HEK293T (cell line): ENCODE measurements at places on chromosomes 2 and 18.
A peak's percentile ranks its signal among the peaks of the same experiment; 100 is the strongest.

DNA sequence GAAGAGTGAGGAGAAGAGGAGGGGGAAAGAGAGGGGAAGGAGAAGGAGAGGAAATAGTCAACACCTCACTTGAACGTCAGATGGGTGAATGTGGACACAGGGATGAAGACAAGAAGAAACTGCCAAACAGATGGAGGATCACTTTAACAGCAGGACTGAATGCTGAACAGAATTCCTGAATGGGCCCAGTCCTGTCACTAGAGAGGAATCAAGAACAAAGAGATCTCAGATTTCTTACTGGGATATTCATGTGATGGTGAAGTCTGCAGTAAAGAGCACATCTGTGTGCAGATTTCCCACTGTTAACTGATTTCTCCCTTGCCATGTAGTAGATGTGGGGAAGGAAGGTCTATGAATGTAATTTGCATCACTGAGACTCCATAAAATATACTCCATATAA lies 135.4 kb downstream of the L3MBTL4 start:
- DNase-seq: no peak

DNA sequence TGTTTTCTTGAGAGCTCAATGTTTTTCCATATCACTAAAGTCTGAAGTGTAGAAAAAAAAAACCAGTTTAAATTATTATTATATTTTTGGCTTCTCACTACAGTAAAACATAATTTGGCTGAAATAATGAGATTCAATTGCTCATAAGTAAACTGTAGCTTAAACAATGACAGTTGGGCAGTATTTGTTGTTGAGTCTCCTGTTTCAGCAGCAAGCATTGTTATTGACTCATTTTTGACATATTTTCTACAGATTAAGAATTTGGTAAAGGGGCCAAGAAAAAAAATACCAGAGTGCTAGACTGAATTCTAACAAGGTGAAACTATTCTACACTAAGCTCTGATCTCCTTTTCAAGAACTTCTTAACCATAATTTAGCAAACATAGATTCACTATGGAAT lies 2070.4 kb upstream of the CELF4 start:
- no peak for DNase-seq

DNA sequence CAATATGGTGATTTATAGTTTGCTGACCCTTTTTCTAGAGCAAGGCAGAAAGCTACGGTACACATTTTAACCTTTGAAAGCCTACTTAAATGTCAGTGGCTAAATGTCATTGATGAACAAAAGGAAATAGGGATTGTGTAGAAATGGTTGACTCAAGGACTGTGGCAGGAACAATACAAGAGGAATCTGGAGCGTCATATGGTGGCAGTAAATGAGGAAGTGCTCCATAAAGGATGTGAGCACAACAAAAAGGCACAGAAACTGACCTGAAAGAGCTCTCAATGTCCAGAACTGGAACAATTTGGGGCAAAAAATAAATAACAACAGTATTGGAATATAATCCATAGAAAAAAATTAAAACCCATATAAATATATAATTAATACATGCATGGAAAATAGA lies 443.9 kb upstream of the VRK2 start:
- no peak for DNase-seq

GRCh38 chr2:35428548-35428947 lies 927.0 kb upstream of the CRIM1 start:
- peak; percentile 50 for DNase-seq

DNA sequence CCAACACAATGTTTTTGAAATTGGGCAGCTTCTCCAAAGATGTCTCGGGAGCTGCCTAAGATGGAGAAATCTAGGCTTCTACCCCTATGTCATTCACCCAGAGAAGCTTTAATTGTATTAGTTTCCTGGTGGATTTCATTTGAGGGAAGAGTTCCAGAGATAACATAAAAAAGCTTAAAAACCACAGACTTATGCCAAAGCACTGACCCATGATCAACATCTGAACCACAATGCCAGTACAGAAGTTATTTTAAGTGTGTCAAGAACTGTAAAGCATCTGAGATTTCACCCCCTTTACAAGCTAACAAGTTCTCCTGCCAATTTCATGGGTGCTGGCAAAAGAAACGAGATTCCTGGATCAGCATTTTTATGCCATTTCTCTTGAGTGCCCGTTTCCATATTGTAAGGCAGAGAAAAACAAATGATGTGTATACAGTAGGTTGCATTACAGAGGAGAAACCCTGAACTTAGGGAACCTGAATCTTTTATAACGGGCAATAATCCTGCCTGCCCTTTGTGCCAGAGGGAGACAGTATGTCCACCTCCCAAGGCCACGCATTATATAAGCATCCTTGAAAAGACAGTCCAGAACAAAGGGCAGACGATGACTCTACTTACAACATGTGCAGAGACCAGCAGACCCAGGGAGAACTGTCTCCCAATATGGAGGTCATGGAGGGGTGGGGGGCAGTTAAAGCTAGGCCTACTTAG lies 44.1 kb downstream of the MREG start:
- DNase-seq: no peak

DNA sequence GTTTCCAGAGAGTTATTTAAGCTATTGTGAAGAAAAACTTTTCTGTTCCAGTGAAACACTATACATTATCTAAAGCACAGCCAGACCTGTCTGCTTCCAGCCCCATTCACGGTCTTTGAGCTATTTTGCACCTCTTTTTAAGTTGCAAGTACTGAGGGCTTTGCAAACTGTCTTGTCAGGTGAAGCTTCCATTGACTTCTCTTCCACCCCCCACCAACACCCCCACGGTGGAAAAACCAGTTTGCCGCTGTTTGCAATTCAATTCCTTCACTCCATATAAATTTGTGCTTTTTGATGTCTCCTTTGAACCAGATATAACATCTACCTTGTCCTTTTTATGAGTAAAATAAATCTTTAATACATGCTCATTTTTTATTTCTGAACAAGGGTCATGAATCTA lies 15.7 kb downstream of the B3GNT7 start:
- DNase-seq: no peak

GRCh38 chr18:79396431-79397246 lies 909 bp downstream of the NFATC1 start:
- no peak for DNase-seq

- no peak for DNase-seq
Measured at GRCh38 chr2:19847486-19847885, 54.3 kb downstream of the TTC32 start.

GRCh38 chr2:67633212-67633856 lies 236.2 kb downstream of the ETAA1 start:
- no peak for DNase-seq

DNA sequence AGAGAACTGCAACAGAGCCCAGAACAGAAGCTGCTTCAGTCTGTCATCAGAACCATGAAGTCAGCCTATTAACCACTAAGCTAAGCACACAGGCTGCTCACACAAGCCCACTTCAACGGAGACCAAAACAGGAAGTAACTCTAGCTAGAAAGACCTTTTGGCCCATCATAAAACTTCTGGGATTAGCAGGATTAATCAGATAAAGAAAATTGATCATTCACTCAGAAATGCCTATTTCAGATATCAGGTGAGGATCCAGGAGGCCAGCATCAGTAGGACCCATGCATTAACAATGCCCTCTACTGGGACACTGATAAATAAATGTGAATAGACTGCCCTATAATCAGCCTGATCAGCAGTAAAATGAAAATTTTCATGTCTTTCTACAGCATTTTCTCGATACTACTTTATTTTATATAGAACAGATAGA lies 101.4 kb downstream of the WDPCP start:
- no peak for DNase-seq

GRCh38 chr18:48828691-48829442 lies 121.9 kb downstream of the SMAD7 start:
- DNase-seq: peak; percentile 21

- no peak for DNase-seq
Measured at GRCh38 chr2:54516842-54517241, 60.7 kb downstream of the SPTBN1 start.

- DNase-seq: no peak
Measured at GRCh38 chr2:75592888-75593287, 32.1 kb upstream of the EVA1A start.

DNA sequence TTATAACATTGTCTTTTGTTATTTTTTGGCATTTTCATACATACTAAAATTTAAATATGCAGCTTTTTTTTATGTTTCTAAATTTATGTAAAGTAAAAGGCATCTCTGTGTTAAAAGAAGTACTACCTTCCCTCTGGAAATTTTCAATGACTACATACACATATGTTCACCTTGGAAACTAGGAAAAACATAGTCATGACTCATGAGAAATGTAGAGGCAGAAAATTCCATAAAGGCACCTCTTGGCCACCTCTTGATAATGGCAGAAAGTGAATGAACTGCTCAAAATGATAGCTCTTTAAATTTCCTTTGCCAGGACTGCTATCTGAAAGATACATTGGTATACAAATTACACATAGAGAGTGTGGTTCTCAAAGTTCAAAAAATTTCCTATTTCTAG lies 889.1 kb upstream of the ZEB2 start:
- no peak for DNase-seq

- DNase-seq: no peak
Measured at GRCh38 chr2:12513339-12513738, 203.4 kb upstream of the TRIB2 start.

DNA sequence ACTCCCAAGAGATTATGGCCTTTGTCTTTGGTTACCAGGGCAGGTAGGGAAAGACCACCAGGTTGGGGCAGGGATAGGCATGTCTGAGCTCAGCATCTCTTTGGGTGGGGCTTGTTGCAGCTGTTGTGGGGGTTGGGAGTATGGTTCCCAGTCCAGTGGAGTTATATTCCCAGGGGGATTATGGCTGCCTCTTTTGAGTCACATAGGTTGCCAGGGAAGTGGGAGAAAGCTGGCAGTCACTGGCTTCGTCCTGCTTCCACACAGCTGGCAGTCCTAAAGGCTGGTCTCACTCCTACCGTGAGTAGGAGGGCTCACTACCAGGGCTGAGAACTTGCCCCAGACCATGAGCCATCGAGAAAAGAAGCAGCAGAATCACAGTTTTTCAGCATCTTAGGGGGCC lies 79.1 kb downstream of the LYPD6 start:
- DNase-seq: no peak

- DNase-seq: no peak
Measured at GRCh38 chr2:15672961-15673918, 81.6 kb downstream of the DDX1 start.

DNA sequence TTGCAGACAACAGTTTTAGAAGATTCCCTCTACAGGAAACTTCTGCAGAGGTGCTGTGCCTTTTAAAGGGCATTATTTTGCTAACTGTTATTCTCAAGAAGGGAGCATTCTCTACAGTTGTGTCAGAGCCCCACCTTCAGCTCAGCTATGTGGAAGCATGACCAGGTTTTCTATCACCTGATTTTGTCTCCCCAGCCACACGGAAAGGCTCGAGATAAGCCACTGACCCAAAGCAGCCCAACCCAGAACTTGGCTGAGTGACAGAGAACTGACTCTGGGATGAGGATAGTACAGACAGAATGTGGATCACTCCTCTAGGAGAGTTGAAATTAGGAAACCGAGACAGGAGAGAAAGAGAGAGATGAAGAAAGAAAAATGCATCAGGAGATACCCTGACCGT lies 10.7 kb downstream of the COL4A4 start:
- DNase-seq: no peak

DNA sequence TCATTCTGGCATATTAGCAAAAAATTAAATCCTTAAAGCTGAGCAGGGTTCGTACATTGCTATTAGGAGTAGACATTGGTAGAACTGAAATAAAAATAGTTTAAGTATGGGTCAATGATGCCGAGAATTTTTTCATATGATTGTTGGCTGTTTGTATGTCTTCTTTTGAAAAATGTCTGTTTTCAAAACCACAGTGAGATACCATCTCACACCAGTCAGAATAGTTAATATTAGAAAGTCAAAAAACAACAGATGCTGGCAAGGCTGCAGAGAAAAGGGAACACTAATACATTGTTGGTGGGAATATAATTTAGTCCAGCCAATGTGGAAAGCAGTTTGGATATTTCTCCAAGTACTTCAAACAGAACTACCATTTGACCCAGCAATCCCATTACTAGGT lies 410.8 kb upstream of the TRIB2 start:
- no peak for DNase-seq

GRCh38 chr2:98881153-98881650 lies 54.8 kb downstream of the CRACDL start:
- DNase-seq: no peak

GRCh38 chr2:188897096-188897495 lies 77.1 kb upstream of the COL3A1 start:
- DNase-seq: no peak

DNA sequence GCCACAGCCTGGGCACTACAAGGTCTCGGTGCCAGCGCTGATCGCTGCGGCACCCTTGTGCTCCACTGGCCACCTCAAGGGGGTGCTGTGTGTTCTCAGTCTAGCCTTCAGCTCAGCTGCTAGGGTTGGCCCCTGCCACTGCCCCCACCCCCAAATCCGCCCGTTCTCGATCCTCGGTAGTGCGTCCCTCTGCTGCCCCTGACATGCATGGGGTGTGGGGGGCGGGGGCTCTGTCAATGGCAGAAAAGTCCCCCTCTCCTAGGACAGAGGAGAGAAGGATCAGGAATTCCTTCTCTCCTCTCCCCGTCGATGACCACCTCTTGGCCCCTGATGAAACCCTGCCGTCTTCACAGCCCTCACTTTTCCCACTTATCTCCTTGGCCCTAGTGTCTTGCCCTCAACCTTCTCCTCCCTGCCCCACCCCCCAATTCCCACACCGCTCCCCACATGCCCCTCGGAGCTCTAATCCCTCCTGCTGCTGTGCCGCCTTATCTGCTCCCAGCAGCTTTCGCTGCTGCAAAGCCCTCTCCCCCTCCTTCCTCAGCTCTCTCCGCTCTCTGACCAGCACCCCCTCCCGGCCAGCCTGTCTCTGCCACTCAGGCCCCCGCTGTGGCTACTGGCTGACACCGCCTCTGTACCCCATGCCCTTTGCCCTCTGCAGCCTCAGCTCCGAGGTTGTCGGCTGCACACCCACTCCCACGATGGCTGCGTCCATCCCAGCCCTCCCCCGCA lies 4.3 kb upstream of the ASIC4 start:
- DNase-seq: peak; percentile 70

DNA sequence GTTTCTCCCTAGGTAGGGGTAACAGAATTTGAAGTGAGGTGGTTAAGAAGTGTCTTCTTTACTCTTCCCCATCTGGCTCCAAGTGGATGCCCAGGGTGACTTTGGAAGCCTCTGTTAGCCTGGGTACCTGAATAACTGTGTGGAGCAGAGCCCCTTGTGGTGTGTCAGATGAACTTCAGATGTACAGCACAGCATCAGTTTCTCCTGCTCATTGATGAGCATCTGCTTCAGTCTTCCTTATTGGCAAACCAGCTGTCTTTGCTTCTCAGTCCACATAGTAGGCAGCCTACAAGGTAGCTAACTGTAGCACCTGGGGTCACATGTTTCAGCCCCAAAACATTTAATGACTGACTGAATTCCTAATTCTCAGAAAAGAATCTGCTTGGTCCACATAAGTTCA lies 56.2 kb upstream of the ATP8B1 start:
- DNase-seq: peak; percentile 21

- no peak for DNase-seq
Measured at GRCh38 chr2:156333274-156333950, 891 bp upstream of the NR4A2 start.

DNA sequence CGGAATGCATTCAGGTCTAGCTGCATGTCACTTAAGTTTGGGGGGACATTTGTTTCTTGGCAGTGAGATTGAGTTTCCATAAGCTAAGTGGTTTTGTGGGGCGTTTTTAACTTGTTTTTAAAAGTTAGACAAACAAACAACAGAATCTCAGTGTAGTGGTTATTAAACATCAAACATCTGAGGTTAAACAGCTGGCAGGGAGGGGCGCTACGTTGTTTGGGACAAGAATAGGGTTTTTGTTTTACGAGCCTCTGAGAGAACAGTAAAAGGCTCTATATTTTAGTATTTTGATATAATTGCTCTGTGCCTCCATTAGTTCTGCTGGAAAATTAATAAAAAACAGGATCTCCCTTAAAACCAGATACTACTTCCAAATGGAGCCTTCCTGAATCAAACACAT lies 41.6 kb upstream of the TMEM177 start:
- DNase-seq: no peak
